ENCODE measurements at places on chromosomes 5 and 9.

GRCh38 chr5:137890845-137891244 lies 1.6 kb downstream of the PKD2L2 start:
- DNase-seq, result no peak

- no peak for DNase-seq
Measured at GRCh38 chr5:135240283-135240633, 158.8 kb downstream of the MACROH2A1 start.

- no peak for DNase-seq
Measured at GRCh38 chr9:16318516-16319060, 551.9 kb downstream of the BNC2 start.

- no peak for DNase-seq
Measured at GRCh38 chr9:127898433-127899127, 823 bp downstream of the ST6GALNAC6 start.

DNA sequence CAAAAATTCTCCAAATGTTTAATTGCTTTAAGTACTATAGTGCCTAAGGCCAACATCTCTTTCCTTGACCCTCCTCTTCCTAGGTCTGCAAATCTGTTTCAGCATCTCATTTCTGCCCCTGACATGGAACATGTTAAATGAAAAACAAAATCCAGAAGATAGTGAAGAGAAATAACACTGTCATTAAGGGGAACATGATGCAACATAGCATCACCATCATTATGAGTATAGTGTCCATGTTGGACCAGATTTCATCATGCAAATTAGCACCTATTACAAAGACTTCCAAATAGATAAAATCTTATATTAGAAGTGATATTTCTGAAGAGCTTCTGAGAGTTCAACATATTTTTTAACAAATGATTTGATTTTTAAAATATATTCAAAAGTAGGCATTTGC lies 375.2 kb downstream of the PTPRD start:
- no peak for DNase-seq

- DNase-seq, result no peak
Measured at GRCh38 chr5:7663808-7664207, 187.1 kb downstream of the CFAP90 start.

DNA sequence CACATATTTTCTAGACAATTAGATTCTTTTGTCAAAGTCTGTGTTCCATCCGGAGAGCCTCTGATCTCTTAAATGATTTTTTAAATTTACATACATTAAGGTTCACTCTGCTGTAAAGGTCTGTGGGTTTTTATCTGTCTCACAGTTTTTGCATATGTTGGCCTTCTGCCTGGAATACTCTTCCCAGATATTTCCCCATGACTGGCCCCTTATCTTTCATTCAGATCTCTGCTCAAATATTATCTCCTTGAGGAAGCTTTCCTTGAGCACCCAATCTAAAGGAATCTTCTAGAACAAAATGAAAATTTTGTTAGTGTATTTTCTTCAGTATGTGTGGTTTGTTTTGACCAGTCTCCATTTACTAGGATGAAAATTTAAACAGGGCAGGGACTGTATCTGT lies 26.3 kb downstream of the FAF2 start:
- no peak for DNase-seq

- no peak for DNase-seq
Measured at GRCh38 chr5:16593013-16593412, 23.8 kb downstream of the RETREG1 start.

GRCh38 chr9:121735065-121735792 lies 83.8 kb downstream of the DAB2IP start:
- no peak for DNase-seq

DNA sequence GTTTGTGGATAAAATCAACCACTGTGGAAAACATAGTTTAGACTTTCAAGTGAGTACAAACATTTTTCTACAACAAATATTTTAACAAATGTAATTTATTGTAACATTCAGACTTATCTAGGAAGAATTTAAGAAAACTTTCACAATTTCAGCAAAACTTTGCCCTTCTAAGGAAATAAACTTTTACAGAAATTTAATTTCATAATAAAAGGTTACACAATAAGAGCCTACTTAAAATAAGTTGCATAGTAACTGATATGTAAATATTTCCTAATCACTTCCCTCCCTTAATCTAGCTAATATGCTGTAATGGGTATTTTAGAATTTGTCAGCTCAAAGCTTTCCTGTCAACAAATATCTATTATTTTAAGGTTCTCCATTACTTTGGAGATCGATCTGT lies 1899.9 kb downstream of the MAT2B start:
- no peak for DNase-seq

DNA sequence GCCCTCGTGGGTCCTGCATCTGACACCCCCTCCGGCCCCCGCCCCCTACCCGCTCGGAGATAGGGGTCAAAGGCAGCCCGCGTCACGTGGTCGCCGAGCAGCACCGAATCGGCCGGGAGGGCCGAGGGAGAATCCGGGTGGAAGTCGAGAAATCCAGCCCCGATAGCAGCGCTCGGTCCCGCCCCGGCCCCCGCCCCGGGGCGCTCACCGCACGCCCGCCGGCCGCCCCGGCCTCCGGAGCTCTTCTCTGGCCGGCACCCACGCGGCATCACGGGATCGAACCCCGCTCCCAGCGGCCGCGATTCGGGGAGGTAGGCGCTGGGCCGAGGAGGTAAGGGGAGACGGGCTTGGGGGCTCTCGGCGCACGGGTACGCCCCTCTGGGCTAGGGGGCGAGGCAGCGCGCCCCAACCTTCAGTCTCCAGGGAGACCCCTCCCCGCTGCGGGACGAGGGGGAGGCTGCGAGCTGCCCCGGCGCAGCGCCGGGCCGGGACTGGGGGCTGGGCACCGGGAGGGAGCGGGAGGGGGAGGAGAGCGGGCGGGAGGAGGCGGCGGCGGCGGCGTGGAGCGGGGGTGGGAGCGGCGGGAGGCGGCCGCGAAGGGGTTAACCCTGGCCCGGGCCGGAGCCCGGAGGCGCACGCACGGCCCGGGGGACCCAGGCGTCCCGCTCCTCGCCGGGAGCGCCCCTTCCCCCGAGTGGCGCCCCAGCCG lies 22.1 kb upstream of the NDST1 start:
- DNase-seq, result peak; percentile 12

DNA sequence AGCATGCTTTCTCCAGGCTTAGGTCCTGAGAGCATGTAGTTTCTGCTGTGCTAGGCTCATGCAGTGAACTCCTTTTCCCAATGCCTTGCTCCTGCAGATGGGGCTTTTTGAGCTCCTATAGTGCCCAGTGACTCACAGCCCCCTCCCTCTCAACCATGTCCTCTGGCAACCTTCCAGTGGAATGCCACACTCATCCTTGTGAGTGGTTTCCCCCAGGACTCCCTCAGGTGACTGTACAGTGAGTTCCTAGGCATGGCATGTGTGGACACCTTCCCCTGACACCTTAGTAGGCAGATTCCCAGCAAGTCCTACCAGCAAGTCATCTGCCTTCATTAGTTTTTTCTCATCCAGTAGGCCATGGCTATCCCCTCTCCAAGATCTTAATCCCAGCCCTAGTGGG lies 72.4 kb upstream of the CXCL14 start:
- DNase-seq, result no peak

- no peak for DNase-seq
Measured at GRCh38 chr9:22026696-22027095, 17.6 kb upstream of the CDKN2B start.

DNA sequence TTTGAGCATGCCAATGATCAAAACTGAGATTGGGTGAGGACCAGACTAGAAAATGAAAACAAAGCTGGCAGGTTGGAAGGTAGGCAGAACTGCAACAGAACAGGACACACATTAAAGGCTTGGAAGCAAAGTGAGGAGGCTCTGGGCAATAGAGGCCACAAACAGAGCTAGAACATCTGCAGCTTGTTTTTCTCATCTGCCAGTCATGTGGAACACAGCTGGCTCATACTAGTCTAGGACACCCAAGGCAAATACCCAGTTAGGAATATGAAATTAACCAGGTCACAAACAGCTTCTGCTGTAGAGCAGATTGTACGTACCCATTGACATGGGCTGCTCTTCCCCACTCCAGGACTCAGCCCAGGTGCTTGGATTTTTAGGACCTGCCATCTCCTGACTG lies 61.7 kb downstream of the SPEF2 start:
- no peak for DNase-seq

- DNase-seq, result no peak
Measured at GRCh38 chr5:171598641-171599152, 179.2 kb downstream of the FGF18 start.

DNA sequence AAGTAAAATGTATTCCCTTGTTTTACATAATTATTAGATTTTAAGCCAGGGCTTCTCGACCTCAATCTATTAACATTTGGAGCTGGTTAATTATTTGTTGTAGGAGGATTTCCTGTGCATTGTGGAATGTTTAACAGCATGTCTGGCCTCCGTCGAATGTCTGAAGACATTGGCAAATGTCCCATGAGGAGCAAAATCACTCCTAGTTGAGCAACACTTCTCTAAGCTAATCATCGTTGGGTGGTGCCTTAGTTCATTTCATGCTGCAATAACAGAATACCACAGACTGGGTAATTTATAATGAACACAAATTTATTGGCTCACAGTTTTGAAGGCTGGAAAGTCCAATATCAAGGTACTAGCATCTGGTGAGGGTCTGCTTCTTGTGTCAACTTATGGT lies 13.4 kb upstream of the VPS13A start:
- no peak for DNase-seq

DNA sequence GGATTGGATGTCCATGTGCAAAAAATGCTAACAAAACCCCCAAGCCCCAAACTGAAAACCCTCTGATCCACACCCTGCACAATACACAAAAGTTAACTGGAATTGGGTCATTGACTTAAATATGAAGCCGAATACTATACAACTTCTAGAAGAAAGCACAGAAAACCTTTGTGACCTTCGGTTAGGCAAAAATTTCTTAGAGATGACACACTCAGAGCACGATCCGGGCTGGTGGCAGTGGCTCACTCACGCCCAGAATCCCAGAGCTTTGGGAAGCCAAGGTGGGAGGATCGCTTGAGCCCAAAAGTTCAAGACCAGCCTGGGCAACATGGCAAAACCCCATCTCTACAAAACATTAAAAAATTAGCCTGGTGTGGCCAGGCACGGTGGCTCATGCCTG lies 1.8 kb upstream of the DIPK1B start:
- no peak for DNase-seq

DNA sequence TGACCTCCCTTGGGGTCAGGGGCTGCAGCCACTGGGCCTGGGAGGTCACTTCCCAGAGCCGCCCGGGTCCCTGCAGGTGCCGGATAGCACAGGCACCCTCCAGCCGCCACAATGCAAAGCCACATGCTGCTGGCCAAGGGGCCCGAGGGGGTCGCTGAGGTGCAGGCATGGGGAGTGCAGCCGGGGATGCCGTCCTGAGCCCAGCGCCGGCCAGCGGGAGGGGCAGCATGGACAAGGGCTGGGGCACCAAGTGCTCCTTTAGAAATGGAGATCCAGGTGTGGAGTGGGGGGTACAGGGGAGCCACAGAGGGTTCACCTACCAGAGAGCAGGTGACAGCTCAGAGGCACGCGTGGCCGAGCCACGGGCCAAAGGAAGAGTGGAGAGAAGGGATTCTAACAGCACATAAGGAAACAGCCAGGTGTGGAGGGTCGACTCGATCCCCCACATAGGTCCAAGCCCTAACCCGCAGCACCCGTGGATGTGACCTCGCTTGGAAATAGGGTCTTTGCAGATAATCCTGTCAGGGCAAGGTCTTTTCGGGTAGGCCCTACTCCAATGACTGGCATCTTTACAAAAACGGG lies 24.7 kb downstream of the ZDHHC11B start:
- no peak for DNase-seq

DNA sequence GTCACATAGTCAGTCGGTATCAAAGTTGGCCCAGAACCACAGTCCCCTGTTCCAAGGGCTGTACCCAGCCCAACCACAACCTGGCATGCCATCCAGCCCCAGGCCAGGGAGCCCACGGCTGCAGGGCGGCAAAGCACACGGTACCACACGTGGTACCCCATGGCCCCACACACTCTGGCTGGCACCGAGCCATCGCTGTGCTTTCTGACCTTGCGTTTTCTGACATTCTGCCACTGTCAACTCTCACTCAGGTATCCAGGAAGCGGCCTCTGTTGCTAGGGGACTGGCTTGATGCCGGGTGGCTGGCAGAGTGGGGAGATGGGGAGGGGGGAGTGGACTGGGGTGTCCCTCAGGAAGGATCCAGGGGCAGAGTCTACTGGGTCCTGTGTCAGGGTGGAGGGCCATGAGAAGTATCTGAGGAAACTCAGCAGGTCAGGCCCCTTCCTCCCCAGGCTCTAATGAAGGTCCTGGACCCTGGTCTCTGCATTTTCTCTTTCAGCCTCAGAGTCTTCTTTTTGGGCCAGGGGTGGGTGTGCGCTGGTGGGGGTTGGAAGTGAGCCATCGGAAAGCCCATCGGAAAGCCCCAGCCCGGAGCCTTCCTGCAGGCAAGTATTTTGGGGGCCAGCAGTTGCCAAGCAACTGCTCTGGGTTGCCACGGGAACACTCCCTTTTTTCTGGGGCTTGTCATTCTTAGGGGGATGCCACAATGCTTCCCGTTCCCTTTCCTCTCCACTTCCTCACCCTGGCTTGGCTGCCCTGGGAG lies 21.0 kb upstream of the RALGDS start:
- peak; percentile 82 for DNase-seq

GRCh38 chr5:159695741-159696294 lies 220.5 kb upstream of the ADRA1B start:
- DNase-seq, result no peak

DNA sequence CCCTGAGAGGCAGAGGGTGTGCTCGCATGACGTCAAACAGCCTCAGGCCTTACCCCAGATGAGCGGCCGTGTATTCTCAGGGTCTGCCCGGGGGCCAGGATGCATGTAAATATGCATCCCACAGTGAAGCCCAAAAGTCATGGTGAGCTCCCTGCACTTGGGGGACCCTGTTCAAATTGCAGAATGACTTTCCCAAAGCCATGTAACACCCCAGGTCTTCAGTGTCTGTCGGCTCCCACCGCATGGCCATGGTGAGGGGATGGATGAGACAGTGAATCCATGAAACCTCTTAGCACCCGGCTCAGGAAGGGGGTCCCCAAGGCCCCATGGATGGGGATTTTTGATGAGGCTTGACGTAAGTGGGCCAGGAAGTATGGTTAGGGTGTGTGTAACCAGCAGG lies 9.3 kb upstream of the COL5A1 start:
- no peak for DNase-seq

- no peak for DNase-seq
Measured at GRCh38 chr5:165805756-165806155, 2300.3 kb downstream of the MAT2B start.

GRCh38 chr5:127962491-127962890 lies 121.1 kb upstream of the SLC12A2 start:
- DNase-seq, result no peak

DNA sequence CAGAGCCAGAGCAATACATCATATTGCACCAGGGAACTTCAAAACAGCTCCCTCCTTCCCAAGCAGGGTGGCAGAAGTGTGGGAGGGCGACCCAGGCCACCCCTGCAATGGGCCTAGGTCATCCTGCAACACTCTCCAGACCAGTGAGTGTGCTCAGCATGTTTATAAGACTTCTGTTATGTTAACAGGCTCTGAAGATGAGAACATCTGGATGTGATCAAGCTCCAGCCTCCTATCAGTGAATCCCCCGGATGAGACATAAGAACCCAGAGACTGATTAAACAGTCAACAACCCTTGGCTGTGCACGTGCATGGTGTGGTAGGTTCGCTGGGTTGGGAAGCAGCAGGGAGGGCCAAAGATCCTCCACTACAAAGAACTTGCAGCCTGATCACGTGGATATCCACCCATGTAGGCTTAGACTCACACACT lies 63.3 kb downstream of the ABCA1 start:
- no peak for DNase-seq

Measured in activated CD4-positive, alpha-beta T cell treated with anti-CD3 and anti-CD28 coated beads, Interleukin-2, amount 10 ng/mL, durations not matched to agents 7 days and 5 days (primary cell).